Kidney epithelial cell (primary cell): ENCODE measurements at places on chromosomes 3 and 15. TPM values are rescaled to one million over a fixed set of nuclear protein-coding genes. Genes with fewer than 3 reads are reported as not detected.

DNA sequence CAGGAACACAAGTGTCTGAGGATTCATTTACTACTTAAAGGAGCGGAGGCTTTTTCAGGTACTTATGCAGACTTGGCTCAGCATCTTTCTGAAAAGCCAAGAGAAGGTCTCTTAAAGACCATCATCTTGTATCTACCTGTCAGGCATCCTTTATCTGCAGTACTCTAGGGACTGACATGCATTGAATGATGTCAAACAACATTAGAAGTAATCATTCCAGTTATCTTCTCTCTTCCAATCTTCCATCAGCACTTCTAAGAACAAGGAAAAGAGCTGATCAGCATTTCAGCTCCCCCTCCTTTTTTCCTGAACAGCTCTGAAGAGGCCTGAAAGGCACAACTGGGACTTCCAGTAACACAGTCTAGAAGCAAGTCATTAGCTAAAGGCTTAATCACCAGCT, 214.8 kb downstream of the KCNH8 start:
- no peak for DNase-seq

DNA sequence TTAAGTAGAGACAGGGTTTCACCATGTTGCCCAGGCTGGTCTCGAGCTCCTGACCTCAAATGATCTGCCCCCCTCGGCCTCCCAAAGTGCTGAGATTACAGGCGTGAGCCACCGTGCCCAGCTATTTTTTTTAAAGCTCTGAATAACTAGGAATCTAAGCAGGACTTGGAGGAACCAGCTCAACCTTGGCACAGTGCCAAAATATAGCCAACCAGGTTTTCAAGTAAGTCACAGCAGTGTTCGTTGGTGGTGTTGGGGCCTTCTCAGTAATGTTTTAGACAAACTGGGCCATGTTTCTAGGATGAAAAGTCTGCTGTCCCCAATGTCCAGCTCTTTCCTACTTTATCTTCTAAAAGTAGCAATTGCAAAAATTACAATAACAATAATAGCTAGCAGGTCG, 6.4 kb upstream of the ADAM10 start:
- no peak for DNase-seq

- DNase-seq: no peak
These were observed 263.8 kb downstream of the ZBBX start for GRCh38 chr3:167116120-167116922.

GRCh38 chr3:124467980-124468902, 262.0 kb upstream of the UMPS start:
- DNase-seq: no peak

DNA sequence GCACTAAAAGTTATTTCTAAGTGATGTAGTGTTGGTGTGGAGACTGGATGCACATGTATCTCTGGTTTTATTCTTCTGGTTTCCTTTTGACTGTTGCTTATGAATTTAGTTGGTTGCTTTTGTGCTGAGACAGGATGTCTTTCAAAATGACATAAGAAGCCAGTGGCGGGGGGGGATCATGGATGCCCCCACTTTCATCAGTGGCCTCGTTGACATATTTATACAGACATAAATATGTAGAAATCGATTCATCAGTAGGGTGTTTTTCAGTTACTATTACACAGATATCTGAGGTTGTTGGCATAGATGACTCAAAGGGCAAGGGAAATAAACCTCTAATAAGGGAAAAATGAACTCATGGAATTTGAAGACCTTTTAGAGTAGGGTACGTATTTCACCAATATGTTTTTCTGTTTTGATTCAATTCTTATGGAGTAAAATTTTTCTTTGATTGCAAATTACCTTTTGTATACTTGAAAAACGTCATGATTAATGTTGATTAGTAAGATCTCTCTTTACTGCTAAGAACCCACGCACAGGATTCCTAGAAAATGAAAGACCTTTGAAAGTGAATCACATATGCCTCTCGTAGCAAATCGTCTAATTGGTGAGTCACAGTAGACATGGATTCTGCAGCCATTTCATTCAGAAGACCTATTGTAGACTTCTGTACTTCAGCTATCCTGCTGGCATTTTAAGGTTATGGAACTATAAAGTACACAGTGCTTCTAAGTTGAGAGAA, 97.4 kb upstream of the RBMS3 start:
- DNase-seq: no peak

GRCh38 chr3:58384381-58385090, 49.1 kb downstream of the PDHB start:
- DNase-seq: no peak

GRCh38 chr3:37218206-37218605, 43.8 kb upstream of the LRRFIP2 start:
- no peak for DNase-seq

- DNase-seq: no peak
These were observed 78.4 kb upstream of the LRTM1 start for GRCh38 chr3:55006244-55006676.

GRCh38 chr3:105830836-105831235, 38.0 kb downstream of the CBLB start:
- no peak for DNase-seq

DNA sequence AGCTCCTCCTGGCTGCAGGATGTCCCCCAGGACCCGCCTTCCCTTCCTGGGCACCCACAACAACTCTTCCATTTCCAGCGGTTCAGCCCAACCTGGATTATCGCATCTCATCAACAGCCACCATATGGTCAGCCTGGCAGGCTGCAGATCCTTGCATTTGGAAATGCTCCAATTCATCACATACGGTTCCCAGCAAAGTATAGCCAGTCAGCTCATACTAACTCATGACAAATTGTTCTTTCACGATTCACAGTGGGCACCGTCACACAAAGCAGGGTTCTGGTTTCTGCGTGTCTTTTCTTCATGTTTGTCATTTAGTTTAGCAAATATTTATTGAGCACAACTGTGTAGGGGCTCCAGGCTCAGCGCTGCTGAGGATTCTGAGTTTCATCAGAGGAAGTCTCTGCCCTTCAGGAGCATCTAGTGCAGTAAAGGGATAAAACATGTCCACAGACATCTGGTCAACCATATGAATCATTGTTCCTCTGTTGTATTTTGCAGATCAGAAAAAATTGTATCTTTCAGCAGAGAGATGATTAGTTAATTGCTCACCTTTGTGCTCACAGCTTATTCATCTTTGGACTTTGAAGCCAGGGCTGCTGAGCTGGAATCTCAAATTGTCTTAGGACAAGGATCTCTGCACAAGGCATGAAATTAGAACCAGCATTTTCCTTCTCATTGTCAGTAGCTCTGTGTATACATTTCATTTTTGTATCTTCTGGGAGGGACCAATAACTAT, 125.1 kb downstream of the GABRG3 start:
- DNase-seq: no peak

GRCh38 chr3:122745369-122746021, 48.1 kb downstream of the HSPBAP1 start:
- peak; percentile 49 for DNase-seq

DNA sequence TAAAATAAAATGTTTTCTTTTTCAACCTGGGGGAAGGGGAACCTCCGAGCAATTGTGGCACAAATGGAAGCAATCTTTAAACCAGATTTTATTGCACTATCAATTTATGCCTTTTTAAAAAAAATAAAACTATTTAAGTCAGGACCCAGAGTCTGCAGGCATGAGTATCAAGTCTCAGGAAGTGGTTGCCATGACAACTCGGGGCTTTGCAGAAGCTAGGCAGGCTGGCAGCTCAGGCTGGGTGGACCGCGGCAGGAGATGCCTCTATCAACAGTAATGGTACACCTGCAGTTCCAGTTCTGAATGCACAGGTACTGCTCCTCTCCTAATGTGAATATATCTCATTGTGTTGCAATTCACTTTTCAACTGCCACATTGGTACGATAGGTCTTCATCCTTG, 447.7 kb downstream of the GABRG3 start:
- no peak for DNase-seq

- DNase-seq: no peak
These were observed 62.5 kb downstream of the SLCO3A1 start for GRCh38 chr15:91916051-91916450.

GRCh38 chr3:44363591-44363990, 25.0 kb downstream of the TCAIM start:
- DNase-seq: peak; percentile 44

NOX5 gene
- 0.17 and 0.75 TPM in 2 replicates for total RNA-seq

ADAM10 gene
- 125 and 128 TPM in 2 replicates for total RNA-seq

GPR149 gene
- not detected in 2 replicates for total RNA-seq

KNL1 gene
- total RNA-seq: 3.2 and 3.8 TPM in 2 replicates

ITIH3 gene
- not detected in 2 replicates for total RNA-seq

CKMT1A gene
- 6.5 and 8.8 TPM in 2 replicates for total RNA-seq

TMCO5A gene
- total RNA-seq: not detected in 2 replicates
